ENCODE measurements at places on chromosomes 12 and 14.
A peak's percentile ranks its signal among the peaks of the same experiment; 100 is the strongest.

- no peak overlapping the region for H3K4me3 ChIP-seq
- no peaks in the 10 kb centered on the region for H3K27me3 ChIP-seq
- H3K27ac ChIP-seq: no peak overlapping the region
- no peak for DNase-seq
- H3K4me1 ChIP-seq: no peaks in the 10 kb centered on the region
These were observed 208.3 kb downstream of the LRIG3 start for GRCh38 chr12:58711974-58712373.

DNA sequence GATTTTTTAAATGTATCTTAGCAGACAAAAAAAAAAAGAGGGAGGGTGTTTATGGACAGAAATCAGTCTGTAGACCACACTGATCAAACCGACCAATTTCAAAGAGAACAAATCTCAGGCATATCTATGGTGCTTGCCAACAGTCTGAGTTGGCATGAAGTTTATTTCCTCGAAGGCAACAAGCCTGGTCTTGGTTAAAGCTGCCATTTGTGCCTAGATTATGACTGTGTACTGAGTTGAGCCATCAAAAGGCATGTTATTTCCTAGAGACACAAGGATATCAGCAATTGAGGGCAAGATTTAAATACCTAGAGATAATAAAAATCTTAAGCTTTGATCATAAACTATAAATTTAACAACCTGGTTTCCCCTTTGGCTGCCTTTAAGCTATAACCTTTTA lies 119.2 kb downstream of the SLC2A13 start:
- H3K36me3 ChIP-seq: no peaks in the 10 kb centered on the region
- no peak overlapping the region for H3K27ac ChIP-seq
- no peaks in the 10 kb centered on the region for H3K27me3 ChIP-seq
- H3K4me1 ChIP-seq: no peaks in the 10 kb centered on the region

- H3K27me3 ChIP-seq: no peaks in the 10 kb centered on the region
- no peak overlapping the region for H3K27ac ChIP-seq
- DNase-seq: no peak
- H3K4me3 ChIP-seq: no peak overlapping the region
- no peaks in the 10 kb centered on the region for H3K36me3 ChIP-seq
These were observed 24.7 kb upstream of the MARK3 start for GRCh38 chr14:103360548-103360947.

GRCh38 chr14:55838529-55839052 lies 258.6 kb downstream of the KTN1 start:
- H3K27ac ChIP-seq: no peak overlapping the region
- no peak for DNase-seq
- no peaks in the 10 kb centered on the region for H3K36me3 ChIP-seq
- no peaks in the 10 kb centered on the region for H3K4me1 ChIP-seq
- peaks cover 2% of the 10 kb centered on the region for H3K27me3 ChIP-seq

- no peak for DNase-seq
- no peak overlapping the region for H3K27ac ChIP-seq
- peaks cover 8% of the 10 kb centered on the region for H3K27me3 ChIP-seq
- H3K4me1 ChIP-seq: no peaks in the 10 kb centered on the region
These were observed 63.9 kb upstream of the KCNA5 start for GRCh38 chr12:4979737-4980136.

- peak; percentile 80 for DNase-seq
- H3K4me3 ChIP-seq: peak within 1 kb of the TSS; percentile 79
- H3K4me1 ChIP-seq: peaks cover 34% of the 10 kb centered on the region
These were observed at the start of gene CD69 for GRCh38 chr12:9760699-9761418. TSS of gene CD69 (minus strand) at chr12:9760901. CDS start at chr12:9760820, 81 bp downstream.

GRCh38 chr12:793711-794110 lies 41.3 kb downstream of the WNK1 start:
- peaks cover 35% of the 10 kb centered on the region for H3K4me1 ChIP-seq
- no peak for DNase-seq
- H3K27ac ChIP-seq: no peak overlapping the region
- no peak overlapping the region for H3K4me3 ChIP-seq
- no peaks in the 10 kb centered on the region for H3K27me3 ChIP-seq
- peaks cover 5% of the 10 kb centered on the region for H3K36me3 ChIP-seq

DNA sequence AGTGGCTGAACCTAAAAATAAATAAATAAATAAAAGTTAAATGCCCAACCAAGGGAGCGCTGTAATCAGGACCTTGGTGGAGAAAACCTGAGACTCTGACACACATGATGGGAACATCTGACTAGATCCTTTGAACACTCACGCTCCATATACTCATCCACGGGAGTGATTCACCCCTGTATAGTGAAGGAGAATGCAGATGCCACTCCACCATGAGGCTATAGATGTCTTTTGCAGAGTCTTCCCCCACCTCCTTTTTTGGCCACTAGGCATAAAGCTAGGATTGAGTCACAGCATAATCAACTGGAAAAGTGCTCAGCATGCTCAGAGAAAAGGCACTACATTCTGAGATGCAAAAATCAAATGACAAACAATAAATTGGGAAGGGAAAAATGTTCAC lies 19.0 kb downstream of the ADAM20 start:
- H3K4me1 ChIP-seq: no peaks in the 10 kb centered on the region
- no peaks in the 10 kb centered on the region for H3K27me3 ChIP-seq
- no peak overlapping the region for H3K4me3 ChIP-seq
- H3K36me3 ChIP-seq: no peaks in the 10 kb centered on the region
- DNase-seq: no peak
- H3K27ac ChIP-seq: no peak overlapping the region

DNA sequence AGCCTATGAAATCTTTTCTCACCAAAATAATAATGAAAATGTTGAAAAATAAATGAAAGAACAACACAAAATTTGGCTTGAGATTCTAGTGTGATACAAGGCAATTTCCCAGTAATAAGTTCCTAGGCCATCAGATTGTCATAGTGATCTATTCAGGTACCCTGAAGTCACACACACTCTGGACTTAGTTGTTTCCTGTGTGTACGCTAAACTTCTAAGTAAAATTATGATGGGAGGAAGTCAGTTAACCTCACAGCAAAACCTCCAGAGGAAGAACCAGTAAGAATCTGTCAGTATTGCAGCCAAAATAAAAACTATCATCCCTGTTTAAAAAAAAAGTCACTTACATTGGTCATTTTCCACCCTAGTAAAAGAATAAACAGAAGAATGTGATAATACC lies 81.9 kb downstream of the DBX2 start:
- no peaks in the 10 kb centered on the region for H3K36me3 ChIP-seq
- DNase-seq: no peak
- no peaks in the 10 kb centered on the region for H3K4me1 ChIP-seq
- no peak overlapping the region for H3K27ac ChIP-seq
- no peaks in the 10 kb centered on the region for H3K27me3 ChIP-seq
- H3K4me3 ChIP-seq: no peak overlapping the region

DNA sequence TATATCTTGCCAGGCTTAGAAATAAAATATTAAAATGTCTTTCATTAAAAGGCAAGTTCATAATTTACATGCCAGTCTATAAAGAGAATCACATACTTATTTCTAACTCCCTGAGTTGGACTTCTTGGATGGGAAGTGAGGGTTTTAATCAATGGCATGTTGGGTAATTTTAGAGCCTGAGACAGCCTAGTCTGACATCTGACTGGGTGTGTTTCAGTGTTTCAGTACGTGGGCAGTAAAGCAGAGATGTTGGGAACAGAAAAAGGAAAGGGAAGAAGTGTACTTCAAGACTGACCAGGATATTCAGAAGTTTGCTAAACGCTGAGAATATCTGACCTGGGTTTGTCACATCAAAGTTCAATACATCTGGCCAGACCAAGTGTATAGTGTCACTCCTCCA lies 171.8 kb downstream of the BTG1 start:
- no peak overlapping the region for H3K27ac ChIP-seq
- H3K36me3 ChIP-seq: no peaks in the 10 kb centered on the region
- H3K4me3 ChIP-seq: no peak overlapping the region
- no peak for DNase-seq
- H3K27me3 ChIP-seq: no peaks in the 10 kb centered on the region
- H3K4me1 ChIP-seq: peaks cover 19% of the 10 kb centered on the region

DNA sequence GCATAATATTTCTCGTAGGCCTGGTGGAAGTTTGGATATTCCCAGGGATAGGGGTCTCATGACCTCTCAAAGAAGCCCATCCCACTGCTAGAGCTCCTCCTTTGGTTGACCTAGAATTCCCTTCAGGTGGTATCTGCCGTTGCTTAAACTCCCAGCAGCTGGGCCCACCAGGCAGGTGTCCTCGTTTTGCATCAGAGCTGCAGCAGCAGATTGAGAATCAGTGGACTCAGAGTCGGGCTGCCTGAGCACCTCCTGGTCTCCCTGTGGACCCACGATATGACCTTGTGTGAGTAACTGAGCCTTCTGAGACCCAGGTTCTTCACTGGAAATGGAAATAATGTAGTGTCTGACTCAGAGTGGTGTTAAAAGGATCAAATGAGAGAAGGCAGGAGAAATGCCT lies 132.7 kb downstream of the PAPOLA start:
- H3K4me3 ChIP-seq: no peak overlapping the region
- H3K27me3 ChIP-seq: no peaks in the 10 kb centered on the region
- H3K4me1 ChIP-seq: no peaks in the 10 kb centered on the region
- no peaks in the 10 kb centered on the region for H3K36me3 ChIP-seq

DNA sequence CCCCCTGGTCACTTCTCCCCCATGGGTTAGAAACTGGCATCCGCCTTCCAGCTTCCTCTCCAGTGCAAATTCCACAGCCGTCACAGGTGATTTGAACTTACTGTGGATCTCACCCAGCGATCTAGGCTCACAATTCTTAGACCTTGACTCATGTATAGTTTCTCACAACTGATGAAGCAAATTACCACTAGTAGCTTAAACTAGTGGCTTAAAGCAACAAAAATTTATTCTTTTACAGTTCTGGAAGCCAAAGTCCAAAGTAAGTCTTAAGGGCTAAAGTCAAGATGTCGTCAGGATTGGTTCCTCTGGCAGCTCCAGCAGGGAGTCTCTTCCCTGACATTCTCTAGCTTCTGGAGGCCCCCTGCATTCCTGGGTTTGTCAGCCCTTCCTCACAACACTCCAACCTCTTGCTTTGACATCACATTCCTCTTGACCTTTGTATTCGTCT lies 117.4 kb downstream of the KTN1 start:
- H3K4me1 ChIP-seq: no peaks in the 10 kb centered on the region
- H3K27ac ChIP-seq: no peak overlapping the region
- H3K27me3 ChIP-seq: no peaks in the 10 kb centered on the region
- H3K36me3 ChIP-seq: no peaks in the 10 kb centered on the region

- DNase-seq: no peak
- no peaks in the 10 kb centered on the region for H3K4me1 ChIP-seq
- no peak overlapping the region for H3K4me3 ChIP-seq
- H3K27ac ChIP-seq: no peak overlapping the region
- H3K36me3 ChIP-seq: no peaks in the 10 kb centered on the region
- H3K27me3 ChIP-seq: no peaks in the 10 kb centered on the region
These were observed 95.0 kb downstream of the SYT1 start for GRCh38 chr12:78959556-78959955.

DNA sequence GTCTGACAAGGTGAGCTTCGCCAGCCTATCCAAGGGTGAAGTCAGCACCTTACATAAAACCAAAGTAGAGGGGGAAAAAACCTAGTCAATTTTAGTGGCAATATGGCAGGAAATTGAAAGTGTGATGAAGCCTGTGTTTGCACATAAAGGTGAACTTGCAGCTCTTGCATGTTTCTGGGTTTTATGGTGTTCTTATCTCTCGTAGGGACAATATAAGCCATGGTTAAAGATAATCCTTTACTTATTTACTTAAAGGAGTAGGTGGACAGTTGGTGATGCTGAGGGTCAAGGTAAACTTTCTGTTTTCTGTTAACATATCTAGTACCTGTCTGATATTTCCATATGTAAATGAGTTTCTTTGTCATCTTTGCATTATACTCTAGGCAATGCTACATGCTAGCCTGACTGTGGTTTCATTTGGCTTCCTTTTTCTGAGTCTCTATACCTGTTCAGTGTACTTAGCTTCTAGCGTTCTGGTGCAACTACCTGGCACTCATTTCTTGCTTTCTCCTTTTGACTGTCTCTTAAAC lies 32.8 kb downstream of the CCDC91 start:
- no peaks in the 10 kb centered on the region for H3K27me3 ChIP-seq
- H3K36me3 ChIP-seq: peaks cover 4% of the 10 kb centered on the region
- H3K4me3 ChIP-seq: no peak overlapping the region
- no peak overlapping the region for H3K27ac ChIP-seq

DNA sequence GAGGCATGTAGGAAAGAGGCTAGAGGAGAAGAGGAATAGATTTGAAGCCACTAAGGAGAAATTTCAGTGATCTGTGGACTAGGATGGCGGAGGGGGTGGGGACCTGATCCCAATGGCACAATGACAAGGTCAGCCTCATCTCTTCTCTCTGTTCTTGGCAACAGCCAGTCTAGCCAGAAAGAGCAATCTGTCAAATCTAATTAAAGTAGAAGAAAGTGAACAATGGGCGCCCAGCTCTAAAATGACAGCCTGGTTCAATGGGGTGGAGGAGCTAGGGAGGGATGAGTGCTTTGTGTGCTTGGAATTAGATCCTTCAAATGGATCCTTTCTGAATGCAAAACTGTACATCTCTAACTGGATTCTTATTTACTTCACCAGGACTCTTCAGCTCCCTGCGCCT lies 37.2 kb upstream of the TUBA1C start:
- no peak for DNase-seq
- H3K4me1 ChIP-seq: no peaks in the 10 kb centered on the region
- H3K4me3 ChIP-seq: no peak overlapping the region
- no peaks in the 10 kb centered on the region for H3K36me3 ChIP-seq
- no peaks in the 10 kb centered on the region for H3K27me3 ChIP-seq

- H3K4me3 ChIP-seq: no peak overlapping the region
- H3K36me3 ChIP-seq: no peaks in the 10 kb centered on the region
- H3K27ac ChIP-seq: no peak overlapping the region
- no peak for DNase-seq
- no peaks in the 10 kb centered on the region for H3K27me3 ChIP-seq
These were observed 356.5 kb downstream of the DAD1 start for GRCh38 chr14:22232486-22232885.

DNA sequence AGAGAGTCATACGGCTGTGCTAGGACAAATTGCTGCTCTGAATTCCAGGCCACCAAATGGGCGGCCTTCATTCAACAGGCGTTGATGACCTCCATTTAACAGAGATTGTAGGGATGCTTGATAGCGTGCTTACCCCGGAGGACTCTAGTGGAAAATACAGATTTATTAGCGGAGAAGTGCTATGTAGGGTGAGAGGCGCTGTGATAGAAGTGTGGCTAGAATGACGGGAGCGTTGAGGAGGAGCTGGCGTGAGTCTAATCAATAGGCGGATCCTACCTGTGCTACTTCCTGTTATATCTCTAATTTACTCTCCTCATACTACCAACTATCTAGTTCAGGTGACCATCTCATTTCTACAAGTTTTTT lies 668 bp downstream of the MRPS35 start:
- H3K27me3 ChIP-seq: no peaks in the 10 kb centered on the region
- H3K36me3 ChIP-seq: peaks cover 14% of the 10 kb centered on the region
- H3K4me3 ChIP-seq: peak overlapping the region; percentile 71
- no peak overlapping the region for H3K27ac ChIP-seq
- DNase-seq: no peak
- peaks cover 25% of the 10 kb centered on the region for H3K4me1 ChIP-seq

- no peak overlapping the region for H3K4me3 ChIP-seq
- no peaks in the 10 kb centered on the region for H3K4me1 ChIP-seq
- H3K27me3 ChIP-seq: no peaks in the 10 kb centered on the region
- H3K27ac ChIP-seq: no peak overlapping the region
These were observed 165.3 kb upstream of the PRMT8 start for GRCh38 chr12:3325736-3326135.

GRCh38 chr14:101584055-101584859 lies 23.0 kb downstream of the DIO3 start:
- H3K4me3 ChIP-seq: peak overlapping the region; percentile 12
- H3K27ac ChIP-seq: no peak overlapping the region

Data from CD4-positive, alpha-beta T cell (primary cell).